ENCODE measurements at places on chromosomes 12 and 14. TPM values are rescaled to one million over a fixed set of nuclear protein-coding genes. Genes with fewer than 3 reads are reported as not detected.

The C1R gene
- total RNA-seq = not detected

The KRT85 gene
- total RNA-seq = not detected

The KRT83 gene
- not detected for total RNA-seq

The SMOC1 gene
- total RNA-seq = not detected

The RND1 gene
- total RNA-seq = 13.9 TPM

The PLBD1 gene
- 0.61 TPM for total RNA-seq

The KLRG1 gene
- total RNA-seq = 12.5 TPM

The AKAP6 gene
- total RNA-seq = 0.72 TPM

The CMA1 gene
- total RNA-seq = not detected

DNA sequence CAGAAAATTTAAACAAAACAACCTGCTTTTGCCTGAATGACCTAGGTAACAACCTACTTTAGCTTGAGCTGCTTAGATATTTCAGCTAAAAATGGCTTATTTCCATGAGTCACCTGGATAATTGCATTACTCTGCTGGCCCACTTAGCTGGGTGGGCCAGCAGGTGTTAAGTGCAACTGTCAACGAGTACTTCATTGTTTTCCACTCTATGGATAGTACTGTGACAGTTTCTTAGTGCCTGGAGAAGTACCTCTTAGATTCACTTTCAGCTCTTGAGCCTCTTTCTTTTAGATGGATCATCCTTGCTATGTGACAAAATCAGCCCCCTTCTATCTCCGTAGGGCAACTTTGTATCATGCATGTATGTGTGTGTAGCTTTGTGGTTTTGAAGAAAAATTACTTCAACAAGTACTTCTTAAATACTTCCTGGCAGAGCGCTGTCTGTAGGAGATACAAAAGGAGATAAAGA is 368.2 kb upstream of the ATP2B1 start:
- DNase-seq = peak; percentile 82

DNA sequence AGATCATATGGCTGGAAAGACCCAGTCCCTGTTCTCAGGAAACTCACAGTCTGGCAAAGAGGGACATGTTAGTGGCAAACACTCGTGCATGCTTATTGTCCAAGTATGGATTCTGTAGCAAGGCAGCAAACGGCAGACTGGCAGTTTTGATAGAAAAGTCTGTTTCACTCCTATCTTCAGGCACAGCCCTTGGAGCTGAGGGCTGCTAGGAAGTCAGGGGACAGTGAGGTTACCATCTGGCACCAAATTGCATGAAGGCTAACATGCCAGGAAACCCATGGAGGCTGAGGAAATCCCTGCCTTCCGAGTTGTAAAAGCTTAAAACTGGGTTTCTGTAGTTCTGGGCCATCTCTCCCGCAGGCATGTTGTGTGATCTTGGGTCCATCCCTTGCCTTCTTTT is 32.9 kb downstream of the CALM1 start:
- no peak for DNase-seq

DNA sequence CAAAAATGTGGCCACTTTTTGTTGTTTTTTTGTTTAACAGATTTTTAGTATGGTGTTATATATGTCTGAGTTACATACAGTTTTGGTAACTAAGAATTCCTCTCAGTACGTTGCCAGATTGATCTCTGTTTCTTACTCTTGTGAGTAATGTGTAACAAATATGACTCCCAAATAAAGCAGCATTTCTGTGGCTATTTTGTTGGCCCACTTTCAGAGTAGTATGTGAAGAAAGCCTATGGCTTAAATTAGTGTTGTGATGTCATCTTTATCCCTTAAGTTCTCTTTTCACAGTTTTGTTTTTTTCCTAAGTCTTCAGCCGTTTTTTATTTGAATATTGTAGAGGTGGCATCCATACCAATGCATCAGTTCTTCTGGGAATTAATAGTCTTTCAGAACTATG is 10.7 kb downstream of the PCNX4 start:
- no peak for DNase-seq

GRCh38 chr14:76326918-76327689 is 48.8 kb upstream of the ESRRB start:
- DNase-seq = no peak

GRCh38 chr12:127284870-127285431 is 982.0 kb upstream of the TMEM132C start:
- DNase-seq = no peak

- peak; percentile 47 for DNase-seq
Observed at GRCh38 chr14:93961620-93962019, 14.8 kb downstream of the ASB2 start.

DNA sequence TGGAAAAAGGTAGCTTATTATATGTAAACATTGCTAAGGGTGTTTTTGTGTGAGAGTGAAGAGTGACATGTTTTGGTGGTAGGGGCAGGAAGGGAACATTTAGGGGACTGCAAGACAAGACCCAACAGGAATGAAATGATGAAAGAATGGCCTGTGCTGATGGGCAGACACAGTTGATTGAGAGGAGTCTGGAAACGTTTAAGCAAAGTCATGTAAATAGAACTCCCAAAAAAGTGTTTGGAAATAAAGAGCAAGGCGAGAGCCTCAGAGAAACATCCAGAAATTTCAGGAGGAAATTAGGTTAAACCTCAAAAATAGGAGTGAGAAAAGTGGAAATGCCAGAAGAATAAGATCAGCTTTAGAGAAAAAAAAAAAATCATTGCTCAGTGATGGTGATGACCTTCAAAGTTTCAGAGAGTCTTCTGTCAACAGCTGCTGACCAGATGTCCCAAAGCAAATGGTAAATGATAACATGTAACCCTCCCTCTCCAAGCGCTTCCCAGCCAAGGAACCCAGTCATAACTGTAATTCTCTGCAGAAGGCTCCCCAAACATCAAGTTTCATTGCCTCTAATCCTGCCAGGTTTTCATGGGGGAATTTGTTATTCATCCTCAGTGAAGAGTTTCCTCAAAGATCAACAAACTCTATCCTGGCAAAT is 223.2 kb upstream of the FAR2 start:
- DNase-seq = no peak

DNA sequence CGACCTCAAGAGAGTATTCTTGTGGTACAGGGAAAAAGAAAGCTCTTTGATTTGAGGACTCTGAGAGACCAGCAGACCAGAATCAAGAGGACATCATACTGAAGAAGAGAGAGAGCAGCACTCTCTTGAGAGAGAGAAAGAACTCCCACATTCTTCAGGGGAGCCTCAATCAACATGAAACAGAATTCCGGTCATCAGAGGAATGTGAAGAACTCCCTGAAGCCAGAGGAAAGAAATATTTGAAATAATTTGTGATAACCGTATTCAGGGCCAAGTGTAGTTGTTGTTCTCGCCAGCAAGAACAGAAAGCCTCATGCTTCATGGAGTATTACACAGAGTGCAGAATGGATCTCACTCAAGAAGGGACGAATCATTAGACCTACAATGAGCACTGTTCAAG is 363.8 kb upstream of the TMEM132C start:
- DNase-seq = no peak

DNA sequence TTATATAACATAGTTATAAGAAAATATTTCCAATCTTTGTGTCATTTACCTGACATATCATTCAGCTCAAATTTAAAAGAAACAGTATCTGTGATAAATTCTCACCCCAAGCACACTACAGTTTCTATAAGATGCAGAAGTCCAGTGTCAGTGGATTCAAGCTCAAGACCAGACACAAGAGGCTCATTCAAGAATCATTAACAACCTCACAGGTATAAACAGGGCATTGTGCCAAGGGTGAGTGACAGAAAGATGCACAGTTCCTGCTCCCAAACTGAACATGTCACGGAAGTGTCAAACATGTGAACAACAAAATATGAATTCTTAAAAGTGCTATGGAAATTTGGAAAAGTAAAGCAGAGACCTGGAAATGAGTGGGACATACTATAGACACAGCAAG is 12.8 kb downstream of the ATP2B1 start:
- DNase-seq = no peak

- peak; percentile 62 for DNase-seq
Observed at GRCh38 chr12:92465786-92466295, 236.9 kb upstream of the PLEKHG7 start.

- no peak for DNase-seq
Observed at GRCh38 chr14:89544636-89545301, 127.7 kb upstream of the FOXN3 start.

DNA sequence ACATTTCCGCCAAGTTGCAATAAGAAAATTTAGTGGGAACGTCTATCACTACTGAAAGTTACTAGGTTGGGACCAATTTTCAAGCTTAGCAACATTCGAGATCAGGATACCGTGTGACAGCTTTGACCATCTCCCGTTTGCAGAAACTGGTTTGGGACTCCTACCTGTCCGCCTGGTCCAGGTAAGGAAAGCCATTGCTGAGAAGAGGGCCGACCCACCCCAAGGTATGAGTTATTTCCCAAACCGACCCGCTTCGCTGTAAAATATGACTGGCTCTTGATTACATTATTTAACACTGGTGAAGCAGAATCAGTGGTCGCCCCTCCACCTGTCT is 271 bp downstream of the DNAI7 start:
- no peak for DNase-seq

GRCh38 chr14:42140831-42141279 is 534.2 kb downstream of the LRFN5 start:
- DNase-seq = no peak

DNA sequence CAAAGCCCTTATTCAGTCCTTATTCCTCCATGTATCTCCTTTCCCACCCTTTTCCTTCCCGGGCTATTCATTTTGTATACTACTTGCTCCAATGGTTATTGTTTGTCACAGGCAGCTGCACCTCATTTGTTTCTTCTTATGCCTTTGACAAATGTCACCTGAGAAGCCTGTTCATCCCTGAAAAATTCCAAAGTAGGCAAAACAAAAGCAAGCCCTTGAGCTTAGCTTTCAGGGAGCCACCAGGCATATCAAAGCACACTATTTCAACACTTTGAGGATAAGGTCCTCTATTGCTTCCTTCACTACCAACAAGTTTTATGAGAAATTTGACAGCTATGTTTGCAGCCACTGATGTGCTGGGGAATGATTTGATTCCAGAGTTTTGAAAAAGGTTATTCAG is 738.7 kb upstream of the LMO3 start:
- no peak for DNase-seq

DNA sequence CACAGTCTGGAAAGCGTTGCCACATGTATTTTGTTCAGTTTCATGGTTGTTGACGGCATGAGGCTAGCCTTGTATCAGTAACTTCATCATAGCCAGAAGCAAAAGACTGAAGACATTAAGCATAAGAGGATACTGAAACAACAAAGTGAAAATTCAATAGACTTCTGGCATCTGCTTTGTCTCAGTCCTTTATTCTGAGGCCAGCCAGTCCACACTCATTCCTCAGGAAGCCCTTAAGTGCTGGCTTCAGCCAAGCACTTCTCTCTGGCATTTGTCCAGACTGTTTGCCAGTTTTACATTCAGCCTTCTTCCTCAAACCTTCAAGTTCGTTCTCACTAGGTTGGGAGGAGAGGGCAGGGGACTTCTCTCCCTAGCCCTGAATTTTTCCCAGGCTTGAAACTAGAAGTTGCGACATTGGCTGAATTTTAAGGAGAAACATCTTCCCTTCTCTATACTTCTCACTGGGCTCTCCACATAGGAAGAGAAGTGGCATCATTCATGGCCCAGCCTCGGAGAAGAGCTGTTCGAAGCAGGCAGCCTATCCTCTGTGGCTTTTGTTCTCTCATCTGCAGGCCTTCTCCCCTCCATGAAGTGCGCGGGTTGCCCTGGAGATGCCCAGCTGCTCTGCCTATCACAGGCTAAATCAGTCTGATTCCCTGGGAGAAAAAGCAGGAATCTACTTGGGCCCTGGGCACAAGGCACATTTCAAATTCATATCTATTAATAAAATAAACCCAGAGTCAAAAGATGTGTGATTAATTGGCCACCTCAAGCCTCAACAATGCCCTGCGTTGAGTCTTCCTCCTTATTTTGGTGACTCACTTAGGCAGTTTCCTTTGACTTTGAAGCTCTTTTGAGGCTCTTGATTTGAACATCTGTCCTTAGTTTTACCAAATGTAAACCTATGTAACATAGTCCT is 130.9 kb upstream of the PLEKHA5 start:
- no peak for DNase-seq

- DNase-seq = peak; percentile 50
Observed at GRCh38 chr14:21723431-21724045, 49.9 kb upstream of the OR4E1 start.

- no peak for DNase-seq
Observed at GRCh38 chr12:66620688-66621087, 58.2 kb downstream of the GRIP1 start.

GRCh38 chr14:103543140-103543539 is 14.1 kb downstream of the TRMT61A start:
- no peak for DNase-seq

DNA sequence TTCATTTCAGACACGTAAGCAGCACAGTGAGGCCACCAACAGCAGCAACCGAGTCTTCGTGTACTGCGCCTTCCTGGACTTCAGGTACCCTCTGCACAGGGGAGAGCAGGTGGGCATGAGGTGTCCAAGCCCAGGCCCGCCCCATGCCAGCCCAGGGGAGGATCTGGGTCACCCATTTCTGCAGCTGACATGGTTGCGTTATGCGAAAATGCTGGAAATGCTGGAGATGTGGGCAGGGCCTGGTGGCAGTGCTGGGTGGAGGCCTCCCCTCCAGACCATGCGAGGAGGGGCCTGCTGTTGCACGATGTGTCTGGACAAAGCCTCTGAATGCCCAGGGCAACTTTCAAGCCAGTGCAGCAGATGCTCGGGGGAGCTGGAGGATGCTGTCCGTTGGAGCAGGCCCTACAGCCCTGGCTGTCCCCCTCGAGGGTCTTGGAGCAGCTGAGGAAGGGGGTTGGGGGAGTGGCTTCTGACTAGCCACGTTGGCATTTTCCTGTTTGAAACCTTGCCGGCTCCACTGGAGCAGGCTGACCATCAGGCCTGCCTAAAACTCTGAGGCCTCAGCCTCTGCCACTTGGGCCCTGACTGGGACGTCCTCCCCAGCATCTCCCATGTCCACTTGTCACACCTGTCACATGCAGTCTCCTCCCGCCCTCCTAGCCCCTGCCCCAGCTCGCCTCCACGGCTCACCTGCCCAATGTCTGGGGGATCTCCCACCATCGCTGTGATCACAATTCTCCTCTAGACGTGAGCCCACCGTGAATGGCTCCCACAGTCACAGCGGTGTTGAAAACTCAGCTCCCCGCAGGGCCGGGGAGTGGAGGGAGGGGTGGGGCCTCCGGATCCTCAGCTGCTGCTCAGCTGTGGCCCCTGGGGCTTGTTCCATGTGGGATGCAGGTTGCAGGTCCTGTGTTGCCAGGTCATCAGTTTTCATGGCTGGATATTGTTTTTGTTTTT is 123.4 kb downstream of the ADGRD1 start:
- no peak for DNase-seq

DNA sequence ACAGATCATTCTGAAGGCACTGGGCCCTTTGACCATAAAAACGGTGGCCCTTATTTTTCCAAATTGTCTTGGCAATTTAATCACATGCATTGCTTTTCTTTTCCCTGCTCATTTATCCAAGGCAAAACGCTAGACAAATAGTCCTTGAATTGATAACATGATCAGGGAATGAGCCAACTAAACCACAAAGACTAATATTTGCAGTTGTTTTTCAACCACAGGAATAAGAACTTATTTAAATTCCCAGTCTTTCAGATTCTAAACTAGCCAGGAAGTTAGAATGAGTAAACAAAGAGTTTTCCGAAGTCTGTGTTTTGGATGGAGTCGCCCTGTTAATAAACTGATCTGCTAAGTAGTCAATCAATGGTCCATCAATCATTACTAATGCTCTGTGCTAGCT is 14.9 kb downstream of the TBX5 start:
- DNase-seq = no peak

GRCh38 chr12:6091786-6092566 is 32.5 kb downstream of the VWF start:
- no peak for DNase-seq

- no peak for DNase-seq
Observed at GRCh38 chr12:116474899-116475298, 84.3 kb upstream of the MAP1LC3B2 start.
